Fibroblast of the aortic adventitia (primary cell): ENCODE measurements at places on chromosomes 3 and 15.
A peak's percentile ranks its signal among the peaks of the same experiment; 100 is the strongest.

DNA sequence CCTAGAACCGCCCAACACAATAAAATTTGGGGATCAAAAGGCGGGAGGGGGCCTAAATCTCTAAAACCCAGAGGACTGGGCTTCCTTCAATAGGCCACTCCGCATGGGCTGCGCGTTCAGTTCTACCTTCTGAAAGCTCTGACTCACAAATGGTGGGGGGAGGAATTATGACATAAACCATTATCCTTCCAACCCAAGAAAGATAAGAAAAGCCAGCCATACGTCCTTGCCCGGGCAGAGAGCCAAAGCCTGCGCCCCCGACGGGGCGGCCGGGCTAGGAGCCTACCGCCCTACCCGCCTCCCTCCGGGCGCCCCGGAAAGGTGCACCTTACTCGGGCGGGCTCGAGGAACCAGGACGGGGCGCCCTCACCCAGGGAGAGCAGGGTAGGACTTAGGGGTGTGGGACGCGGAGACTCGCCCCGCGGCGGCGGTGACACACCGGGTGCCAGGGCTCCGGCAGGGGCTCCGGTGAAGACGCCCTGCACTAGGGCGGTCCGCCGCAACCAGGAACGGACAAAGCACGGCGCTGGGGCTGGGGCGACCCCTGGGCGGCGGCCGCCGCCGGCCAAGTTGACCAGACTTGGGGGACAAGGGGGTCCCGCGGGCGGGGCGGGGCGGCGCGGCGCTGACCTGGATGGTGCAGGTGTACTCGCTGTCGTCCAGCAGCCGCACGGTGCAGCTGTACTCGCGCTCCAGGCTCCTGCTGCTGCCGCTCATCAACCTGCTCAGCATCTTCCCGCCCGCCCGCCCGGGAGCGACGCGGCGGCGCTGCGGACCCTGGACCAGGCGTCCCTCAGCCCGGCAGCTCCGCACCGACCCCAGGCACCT lies 534 bp downstream of the FRMD5 start:
- peak; percentile 92 for DNase-seq

GRCh38 chr3:70821602-70822001 lies 509.2 kb upstream of the MDFIC2 start:
- no peak for DNase-seq

GRCh38 chr3:149495581-149496125 lies 21.2 kb downstream of the TM4SF4 start:
- no peak for DNase-seq

DNA sequence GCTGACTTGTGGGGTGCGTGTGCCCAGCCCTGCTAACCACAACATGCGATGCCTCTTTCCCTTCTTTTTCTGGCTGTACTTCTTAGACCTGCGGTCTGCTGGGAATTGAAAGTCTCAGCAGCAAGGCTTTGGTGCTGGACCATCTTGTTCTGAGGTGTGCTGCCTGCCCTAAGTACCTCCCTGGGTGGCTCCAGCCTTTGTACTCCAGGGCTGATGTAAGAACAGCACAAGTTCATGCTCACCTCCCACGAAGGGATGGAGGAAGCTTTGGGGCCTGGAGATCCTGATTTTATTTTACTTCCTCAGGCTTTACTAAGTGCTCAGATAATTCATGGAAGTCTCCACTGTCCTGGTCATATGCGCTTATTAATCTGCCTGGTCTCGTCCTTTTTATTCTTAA lies 28.9 kb downstream of the FAM43A start:
- DNase-seq, result no peak

DNA sequence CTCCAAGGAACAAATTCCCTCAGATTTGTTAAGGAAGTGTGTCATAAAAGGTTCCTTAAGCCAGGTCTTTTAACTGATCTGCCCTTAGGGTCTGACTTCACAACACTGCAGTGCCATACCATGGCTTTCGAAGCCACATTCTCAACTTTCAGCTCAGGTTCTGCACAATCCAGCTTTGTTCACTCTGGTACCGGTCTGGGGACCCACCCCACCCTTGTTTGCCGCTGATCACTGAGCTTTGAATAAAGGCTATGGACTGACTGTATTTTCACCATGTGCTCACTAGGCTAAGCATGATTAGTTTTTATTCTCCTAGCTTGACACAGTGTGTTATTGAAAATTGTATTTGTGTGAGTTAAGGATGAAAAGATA lies 15.9 kb downstream of the SNX1 start:
- DNase-seq, result no peak

GRCh38 chr3:115233021-115233420 lies 85.9 kb upstream of the ZBTB20 start:
- DNase-seq, result peak; percentile 22

DNA sequence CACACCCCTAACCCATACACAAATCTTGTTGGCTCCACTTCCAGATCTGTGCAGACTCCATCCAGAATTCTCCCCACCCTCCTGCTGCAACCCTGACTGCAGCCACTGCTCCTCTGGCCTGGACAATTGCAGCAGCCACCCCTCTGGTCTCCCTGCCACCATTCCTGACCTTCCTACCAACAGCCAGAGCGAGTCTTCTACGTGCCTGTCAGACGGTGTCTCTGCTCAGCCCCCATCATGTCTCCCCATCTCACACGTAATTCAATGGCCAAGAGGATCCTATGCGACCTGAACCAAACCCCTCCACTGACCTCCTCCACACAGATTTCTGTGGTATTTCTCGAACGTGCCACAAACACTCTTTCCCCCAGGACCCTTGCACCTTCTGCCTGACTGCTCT lies 103.3 kb downstream of the TPRA1 start:
- DNase-seq, result no peak

- no peak for DNase-seq
Measured at GRCh38 chr3:172111163-172111562, 71.8 kb downstream of the FNDC3B start.

GRCh38 chr3:60575718-60576272 lies 675.5 kb downstream of the FHIT start:
- DNase-seq, result no peak
